ENCODE measurements at places on chromosomes 13 and 19.

- DNase-seq: no peak
Measured at GRCh38 chr19:49880162-49880869, 2.8 kb downstream of the TBC1D17 start.

- DNase-seq: no peak
Measured at GRCh38 chr19:29121684-29122083, 91.3 kb downstream of the UQCRFS1 start.

- DNase-seq: no peak
Measured at GRCh38 chr13:74414458-74414857, 280.3 kb upstream of the KLF12 start.

- no peak for DNase-seq
Measured at GRCh38 chr13:71030784-71031183, 836.2 kb downstream of the DACH1 start.

DNA sequence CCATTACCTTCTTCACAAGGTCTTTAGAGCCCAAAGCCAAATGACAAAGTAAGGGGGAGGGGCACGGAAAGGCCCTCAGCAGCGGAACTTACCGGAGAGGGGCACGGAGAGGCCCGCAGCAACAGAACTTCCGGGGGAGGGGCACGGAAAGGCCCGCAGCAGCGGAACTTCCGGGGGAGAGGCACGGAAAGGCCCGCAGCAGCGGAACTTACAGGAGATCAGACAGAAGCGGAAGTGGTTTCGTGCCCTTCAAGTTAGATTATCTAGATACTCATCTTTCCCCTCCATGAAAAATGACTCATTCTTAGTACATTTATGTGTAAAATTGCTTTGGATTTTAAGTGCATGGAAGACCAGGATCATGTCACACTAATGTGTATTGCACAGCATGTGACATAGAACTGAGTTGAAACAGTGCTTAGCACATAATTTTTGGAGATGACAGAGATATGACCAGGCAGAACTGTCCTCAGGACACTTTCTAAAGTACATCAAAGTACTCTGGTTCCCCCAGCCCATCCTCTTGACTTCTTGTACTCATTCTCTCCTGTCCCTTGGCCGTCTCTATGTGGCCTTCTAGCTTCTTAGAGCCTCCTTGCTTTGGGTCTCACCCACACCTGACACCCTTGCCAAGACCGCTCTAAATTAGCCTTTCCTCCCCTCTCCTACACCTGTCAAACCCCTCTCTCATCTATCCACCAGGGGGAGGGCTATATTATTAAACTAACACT is 25.7 kb upstream of the TPTE2 start:
- peak; percentile 94 for DNase-seq

GRCh38 chr19:7759156-7759555 is 3.9 kb upstream of the CLEC4M start:
- no peak for DNase-seq

DNA sequence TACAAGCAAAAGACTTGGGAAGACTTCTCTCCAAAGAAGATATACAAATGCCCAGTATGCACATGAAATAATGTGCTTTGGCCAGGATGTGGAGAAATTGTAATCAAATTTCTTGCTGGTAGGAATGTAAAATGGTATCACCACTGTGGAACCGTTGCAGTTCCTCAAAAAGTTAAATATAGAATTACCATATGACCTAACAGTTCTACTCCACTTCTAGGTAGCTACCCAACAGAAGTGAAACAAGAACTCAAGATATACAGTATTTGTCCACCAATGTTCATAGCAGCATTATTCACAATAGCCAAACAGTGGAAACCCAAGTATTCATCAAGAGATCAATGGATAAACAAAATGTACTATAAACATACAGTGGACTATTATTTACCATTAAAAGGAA is 95.0 kb upstream of the KLF5 start:
- DNase-seq: no peak

GRCh38 chr13:43074824-43075510 is 51.6 kb downstream of the DNAJC15 start:
- no peak for DNase-seq

GRCh38 chr13:113746143-113746525 is 12.9 kb upstream of the TMEM255B start:
- DNase-seq: no peak

DNA sequence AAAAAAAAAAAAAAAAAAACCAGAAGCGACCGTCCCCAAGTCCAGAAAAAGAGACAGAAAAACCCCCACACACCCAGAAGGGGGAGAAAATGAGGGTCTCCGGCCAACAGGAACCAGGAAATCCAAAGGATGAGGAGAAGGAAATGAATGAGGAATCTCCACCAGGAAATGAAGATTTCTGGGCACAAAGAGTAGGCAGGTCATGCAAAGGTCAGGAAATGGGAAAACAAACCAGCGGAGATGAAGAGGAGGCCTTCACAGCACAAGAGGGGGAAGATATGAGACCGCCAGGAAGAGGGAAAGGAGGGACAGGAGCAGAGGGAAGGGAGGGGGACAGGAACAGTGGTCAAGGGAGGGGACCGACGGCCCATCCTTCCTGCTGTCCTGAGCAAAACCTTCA is 5.8 kb downstream of the TEAD2 start:
- DNase-seq: no peak

GRCh38 chr19:47757617-47758442 is 12.5 kb downstream of the NOP53 start:
- no peak for DNase-seq

DNA sequence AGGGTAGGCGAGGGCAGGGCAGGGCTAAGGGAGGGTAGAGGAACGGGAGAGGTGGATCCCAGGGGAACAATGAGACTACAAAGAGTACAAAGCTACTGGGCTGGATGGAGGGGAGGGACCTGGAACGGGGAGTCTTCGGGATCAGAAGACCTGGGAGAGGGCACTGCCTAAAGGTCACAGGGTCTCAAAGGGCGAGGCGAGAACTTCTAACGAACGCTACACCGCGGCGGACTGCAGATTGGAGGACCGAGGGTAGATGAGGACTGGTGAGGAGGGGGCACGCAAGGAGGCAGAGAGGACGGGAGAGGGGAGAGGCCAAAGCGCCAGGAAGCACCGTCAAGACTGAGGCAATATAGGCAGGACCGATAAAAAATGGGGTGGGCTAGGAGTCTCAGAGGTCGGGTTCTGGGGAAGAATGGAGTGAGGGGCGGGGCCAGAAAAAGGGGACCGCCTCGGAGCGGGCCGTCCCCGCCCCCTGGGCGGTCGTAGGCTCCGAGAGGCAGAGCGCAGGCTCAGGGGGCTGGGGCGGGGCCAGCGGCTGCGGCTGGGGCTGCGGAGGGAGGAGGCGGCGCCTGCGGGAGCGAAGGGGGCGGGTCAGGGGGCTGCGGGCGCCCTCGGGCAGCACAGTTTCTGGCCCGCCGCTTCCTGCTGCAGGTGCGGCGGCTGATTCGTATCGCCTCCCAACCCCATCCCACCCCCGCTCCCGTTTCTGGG is 1.3 kb upstream of the KCNC3 start:
- DNase-seq: peak; percentile 40

DNA sequence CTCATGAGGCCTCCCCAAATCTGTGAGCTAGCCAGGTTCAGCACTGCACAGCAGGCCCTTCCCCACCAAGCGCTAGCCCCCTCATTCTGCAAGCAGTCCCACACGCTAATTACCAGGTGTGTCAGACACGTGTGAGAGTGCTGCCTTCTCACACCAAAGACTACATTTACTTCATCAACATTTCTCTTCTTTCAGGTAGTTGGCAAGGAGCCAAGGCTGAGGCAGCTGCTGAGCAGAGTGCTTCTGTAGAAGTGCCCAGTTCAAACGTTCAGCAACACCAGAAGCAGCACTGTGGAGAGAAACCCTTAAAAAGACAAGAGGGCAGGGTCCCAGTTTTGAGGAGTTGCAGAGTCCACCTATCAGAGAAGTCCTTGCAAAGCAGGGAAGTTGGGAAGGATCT is 6.4 kb downstream of the ZNF773 start:
- DNase-seq: no peak

DNA sequence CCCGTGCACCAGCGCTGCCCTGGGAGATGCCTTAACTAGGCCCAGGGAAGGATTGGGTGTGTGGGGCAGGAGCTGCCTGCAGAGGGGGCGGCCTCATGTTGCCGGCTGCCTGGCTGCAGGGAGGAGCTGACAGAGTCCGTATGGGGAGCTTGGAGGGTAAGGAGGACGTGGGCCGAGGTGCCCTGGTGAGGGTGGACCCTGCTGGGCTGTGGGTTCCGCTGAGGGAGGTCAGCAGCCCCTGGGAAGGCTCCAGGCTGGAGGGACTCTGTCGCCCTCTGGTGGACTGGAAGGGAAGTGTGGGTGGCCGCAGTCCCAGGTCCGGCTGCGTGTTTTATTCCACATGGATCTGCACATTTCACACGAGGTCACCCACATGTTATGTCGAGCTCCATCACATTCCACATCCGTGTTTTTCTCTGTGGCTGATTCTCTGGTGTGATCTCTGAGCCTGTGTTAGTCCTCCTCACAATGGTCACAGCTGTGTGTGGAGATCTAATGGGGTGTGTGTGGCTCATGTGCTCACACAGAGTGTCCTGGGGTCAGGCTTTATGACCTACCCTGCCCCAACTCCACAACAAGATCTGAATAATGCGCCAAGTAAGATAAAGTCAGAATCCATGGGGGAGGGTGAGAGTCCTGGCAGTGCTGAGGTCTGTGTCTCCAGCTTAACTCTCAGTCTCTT is 1.8 kb upstream of the CEACAM8 start:
- DNase-seq: no peak

- no peak for DNase-seq
Measured at GRCh38 chr13:105929505-105929904, 606.0 kb downstream of the EFNB2 start.
